ENCODE measurements at places on chromosomes 5 and 9.

DNA sequence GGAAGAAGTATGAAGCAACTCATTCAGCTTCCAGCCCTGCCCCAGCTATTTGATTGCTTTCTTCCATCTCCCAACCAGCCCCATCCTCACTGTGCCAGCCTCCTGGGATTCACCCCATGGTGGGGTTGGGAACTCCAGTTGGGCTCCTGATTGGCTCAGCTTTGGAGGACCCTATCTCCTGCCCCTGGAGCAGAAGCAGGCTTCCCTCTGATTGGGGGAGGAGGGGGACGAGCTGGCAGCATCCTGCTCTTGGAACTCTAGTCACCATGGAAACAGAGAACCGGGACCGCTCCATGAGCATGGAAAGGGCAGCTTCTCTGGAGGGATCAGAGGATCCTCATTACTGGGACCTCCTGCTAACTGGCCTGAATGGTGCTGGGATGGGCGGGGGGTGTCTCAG lies 2.6 kb downstream of the SLC6A7 start:
- DNase-seq, result no peak

DNA sequence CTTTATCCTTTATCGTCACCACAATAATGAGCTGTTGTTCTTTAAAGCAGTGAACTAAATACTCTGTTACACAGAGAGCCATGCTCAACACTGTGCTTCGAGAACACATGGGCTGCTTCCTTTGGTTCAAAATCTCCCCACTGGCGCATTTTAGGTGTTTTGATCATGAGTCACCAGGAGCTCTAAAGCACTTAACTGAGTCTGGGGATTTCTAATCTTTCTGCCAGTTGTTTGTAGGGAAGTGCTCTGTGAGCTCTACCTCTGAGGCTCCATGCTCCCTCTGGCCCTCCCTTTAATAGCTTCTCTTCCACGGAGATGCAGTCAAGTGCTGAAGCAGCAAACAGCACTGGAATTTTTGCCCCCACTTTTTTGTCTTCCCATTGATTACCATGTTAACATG lies 17.0 kb downstream of the ERAP2 start:
- DNase-seq, result peak; percentile 96

- no peak for DNase-seq
These were observed 61.1 kb upstream of the IFNE start for GRCh38 chr9:21543187-21543586.

DNA sequence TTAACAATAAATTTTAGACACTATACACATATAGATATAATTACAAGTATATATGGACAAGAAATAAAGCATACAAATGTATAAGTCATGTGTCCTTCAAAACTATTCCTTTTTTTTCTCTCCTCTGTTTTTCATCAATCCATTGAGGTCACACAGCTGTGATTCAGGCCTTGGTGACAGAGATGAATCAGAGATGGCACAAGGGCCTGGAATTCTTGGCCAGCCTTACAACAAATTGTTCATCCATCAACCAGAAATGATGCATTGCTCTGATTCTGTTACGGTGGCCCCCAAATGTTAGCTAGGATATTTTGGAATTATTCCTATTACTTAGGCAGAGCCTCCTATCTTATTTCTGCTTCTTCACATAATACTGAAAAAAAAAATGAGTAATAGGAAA lies 108.7 kb upstream of the MPDZ start:
- DNase-seq, result peak; percentile 42

GRCh38 chr5:29654954-29655353 lies 1538.5 kb upstream of the CDH6 start:
- DNase-seq, result no peak

- DNase-seq, result no peak
These were observed 37.7 kb upstream of the LRRC19 start for GRCh38 chr9:27043176-27043575.

DNA sequence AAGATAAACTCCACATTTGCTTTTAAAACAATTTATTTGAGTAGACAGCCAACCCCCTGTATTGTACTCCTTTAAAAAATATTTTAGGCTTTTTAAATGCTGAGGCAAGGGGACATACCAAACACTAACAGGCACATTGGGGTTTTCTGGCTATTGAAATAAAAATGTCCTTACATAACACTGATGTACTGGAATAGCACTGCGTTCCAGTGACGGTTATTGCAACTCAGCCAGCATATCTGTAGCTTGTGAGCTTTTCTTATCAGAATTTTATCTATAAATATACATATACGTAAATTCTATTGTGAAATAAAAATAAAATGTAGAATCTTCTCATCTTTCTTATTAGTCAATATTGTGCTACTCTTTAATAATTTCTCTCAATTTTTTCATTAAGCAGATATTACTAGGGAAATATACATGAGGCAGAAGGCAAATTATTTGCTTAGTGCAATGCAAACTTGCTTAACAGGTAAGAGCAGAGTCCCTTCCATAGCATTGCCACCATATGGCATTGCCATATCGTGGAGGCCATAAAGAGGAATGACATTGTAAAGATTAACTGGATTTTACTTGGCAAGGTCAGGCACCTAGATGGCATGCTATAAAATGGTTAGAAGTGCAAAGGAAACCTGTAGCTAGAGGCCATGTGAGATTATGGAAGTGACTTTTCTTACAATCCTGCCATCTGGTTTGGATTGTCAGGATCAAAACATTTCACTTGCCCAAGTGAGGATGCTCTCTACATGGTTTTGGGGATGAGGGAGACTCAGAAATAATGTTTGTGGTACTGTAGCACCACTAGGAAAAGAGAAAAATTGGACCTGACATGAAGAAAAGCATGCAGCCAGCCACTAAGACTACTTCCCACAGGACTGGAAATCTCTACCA lies 94.8 kb upstream of the CDKN2B start:
- DNase-seq, result peak; percentile 76

- no peak for DNase-seq
These were observed 34.9 kb upstream of the PPP3R2 start for GRCh38 chr9:101629636-101630035.

DNA sequence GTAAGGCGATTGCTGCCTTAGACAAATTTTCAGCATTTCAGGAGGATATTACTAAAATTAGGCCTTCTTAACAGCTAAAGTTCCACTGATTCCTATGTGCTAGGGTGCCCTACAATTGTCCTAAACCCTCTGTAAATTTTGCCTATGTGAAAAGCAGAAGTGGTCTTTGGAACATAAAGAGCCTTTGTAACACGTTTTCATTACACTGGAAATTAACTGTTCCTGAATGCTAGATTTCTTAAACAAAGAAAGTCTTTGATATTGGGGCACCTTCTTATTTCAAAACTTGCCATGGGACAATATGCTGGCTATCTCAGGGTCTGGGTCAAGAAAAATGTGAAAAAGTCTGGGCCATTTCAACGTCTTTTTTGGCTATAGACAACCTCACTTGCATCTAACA lies 60.4 kb upstream of the MOCS2 start:
- DNase-seq, result no peak

- no peak for DNase-seq
These were observed 35.1 kb downstream of the MUSK start for GRCh38 chr9:110703669-110704068.

GRCh38 chr9:14081745-14082144 lies 232.2 kb downstream of the NFIB start:
- DNase-seq, result no peak

- no peak for DNase-seq
These were observed 13.7 kb downstream of the ACSL6 start for GRCh38 chr5:131997727-131998117.

GRCh38 chr5:156423597-156423996 lies 96.6 kb downstream of the SGCD start:
- DNase-seq, result no peak

DNA sequence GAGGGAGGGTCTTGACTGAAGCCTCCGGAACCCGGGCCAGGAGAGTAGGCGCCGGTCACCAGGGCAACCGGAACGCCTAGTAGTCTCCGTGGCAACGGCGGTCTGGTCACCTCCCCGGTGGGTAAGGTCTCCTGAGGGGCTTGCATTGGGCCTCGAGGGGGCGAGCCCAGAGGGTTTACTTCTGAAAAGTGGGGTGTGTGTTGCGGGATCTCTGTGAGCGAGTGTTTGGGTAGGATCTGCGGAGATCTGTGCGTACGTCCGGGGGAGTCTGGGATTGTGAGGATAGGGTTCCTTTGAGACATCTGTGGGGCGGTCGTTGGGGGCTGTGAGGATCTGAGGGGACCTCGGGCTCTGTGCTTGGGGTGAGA lies at the start of gene FAM221B:
FAM221B (minus strand) TSS at position 17 of the 368 bp plus-strand sequence. CDS start 2,571 bp downstream, outside the sequence.
- DNase-seq, result no peak

GRCh38 chr5:83488821-83489220 lies 17.3 kb downstream of the VCAN start:
- DNase-seq, result no peak

DNA sequence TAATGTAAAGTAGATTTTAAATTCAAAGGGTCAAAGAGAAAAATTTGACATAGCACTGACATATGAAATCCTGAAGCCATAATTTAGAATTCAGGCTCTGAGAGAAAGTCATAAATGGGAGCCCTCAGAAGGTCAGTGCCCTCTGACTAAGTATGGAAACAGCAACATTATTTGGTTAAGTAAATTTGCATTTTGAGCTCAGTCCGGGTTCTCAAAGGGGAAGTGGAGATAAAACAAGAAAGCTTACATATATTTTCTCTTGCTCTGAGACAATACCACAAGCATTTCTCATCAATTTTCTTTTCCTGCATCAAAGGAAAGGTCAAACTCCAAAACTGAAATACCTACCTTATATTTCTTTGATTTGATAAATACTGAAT lies 348.0 kb downstream of the SEMA5A start:
- peak; percentile 54 for DNase-seq

- no peak for DNase-seq
These were observed 56.1 kb upstream of the AFAP1L1 start for GRCh38 chr5:149215478-149216090.

DNA sequence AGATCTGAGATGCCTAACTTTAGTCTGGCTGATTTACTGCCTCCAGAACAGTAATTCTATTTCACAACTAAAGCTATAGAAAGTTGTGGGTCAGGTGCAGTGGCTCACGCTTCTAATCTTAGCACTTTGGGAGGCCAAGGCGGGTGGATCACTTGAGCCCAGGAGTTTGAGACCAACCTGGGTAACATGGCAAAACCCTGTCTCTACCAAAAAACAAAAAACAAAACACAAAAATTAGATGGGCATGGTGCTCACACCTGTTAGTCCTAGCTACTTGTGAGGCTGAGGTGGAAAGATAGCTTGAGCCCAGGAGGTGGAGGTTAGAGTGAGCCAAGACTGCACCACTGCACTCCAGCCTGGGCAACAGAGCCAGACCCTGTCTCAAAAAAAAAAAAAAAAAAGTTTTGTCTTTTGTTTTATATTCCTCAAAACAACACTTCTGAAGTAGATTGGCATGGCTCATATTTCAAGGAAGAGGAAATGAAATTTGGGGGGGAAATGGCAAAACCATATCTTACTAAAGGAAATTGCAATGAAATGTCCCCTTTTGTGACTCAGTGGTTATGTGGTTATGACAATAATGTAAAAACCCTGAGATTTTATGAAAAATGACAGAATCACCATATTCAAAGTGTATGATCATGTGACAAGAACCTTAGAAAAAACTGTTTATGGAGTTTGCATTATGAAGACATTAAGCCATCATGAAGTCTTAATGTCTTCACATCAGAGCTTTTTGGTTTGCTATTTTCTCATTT lies 16.2 kb downstream of the FNBP1 start:
- no peak for DNase-seq

DNA sequence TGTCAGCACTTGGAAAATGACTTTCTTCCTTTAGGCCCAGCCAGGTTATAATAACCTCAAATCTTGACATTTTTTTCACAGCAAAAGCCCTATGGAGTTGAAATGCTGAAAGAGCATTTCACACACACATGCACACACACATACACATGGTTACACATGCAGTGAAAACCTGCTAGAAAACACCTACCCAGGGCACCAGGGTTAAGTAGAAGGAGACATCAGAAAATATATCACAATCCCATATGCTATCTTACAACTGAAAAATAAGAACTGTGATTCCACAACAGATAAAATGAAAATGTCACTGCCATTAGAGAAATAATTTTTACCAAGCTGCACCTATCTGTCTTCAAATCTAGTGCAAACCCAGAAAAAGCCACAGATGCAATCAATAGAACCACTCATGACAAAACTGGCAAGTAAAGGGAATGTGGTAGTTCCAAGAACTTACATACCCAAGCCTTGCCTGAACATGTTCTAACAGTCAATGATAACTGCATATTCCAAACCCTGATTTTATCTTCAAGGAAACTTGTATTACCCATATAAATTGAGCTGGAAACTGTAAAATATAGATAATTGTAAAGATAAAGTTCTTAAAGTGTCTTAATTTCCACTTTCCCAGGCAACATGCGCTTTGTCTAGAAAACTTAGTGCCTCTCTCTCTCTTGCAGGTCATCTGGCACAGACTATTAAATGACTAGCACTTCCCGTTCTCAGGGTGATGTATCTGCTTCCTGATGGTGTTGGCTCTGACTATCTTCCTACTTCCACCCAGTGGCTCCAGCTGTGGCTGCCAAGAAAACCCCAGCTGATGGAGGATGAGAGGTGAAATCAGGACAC lies 250.2 kb upstream of the PTGER4 start:
- DNase-seq, result no peak

- DNase-seq, result no peak
These were observed 120.4 kb upstream of the FST start for GRCh38 chr5:53359916-53360517.

- DNase-seq, result peak; percentile 92
These were observed 28.9 kb downstream of the MAN2A1 start for GRCh38 chr5:109718632-109719031.

DNA sequence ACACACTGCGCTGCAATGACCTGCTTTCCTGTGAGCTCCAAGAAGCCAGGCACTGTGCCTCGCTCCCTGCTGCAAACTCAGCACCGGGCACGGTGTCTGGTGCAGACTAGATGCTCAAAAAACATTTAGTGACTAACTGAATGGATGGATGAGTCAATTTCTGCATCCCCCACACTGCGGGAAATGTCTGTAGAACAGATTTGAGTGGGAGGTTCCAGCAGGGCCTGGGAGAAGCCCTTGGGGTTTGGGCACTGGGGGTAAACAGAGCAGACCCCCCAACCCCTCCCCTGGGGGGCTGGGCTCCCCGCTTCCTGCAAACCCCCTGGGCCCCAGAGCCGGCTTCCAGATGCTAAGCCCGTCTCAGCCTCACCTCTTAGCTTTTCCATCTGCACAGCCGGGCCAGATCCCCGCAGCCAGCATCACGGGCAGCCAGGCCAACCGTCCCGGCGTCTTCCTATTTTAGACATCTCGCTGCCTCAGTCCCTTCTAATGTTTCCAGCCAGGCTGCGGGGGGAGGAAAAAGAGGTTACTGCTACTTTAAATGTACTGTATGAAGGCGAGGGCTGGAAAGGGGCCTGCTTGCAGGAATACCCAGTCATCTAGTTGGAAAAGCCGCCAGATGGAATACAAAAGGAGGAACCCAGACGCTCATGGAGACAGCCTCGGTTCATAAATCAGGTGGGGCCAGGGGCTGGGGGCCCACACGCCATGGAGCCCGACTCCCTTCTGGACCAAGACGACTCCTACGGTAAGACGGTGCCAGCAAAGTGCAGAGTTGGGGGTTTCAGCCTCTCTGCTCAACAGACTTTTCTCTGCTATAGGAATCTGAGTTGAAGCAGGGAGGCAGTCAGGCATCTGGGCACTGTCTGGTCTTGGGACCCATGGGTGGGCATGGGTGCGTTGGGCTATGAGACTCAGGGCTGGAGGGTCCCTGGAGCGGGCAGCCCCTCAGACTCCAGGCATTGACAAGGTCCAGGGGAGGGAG lies 67.1 kb upstream of the GGTA1 start:
- peak; percentile 35 for DNase-seq

- no peak for DNase-seq
These were observed 7.7 kb downstream of the PAX5 start for GRCh38 chr9:37026113-37026930.

- DNase-seq, result peak; percentile 81
These were observed 105.5 kb upstream of the PITX1 start for GRCh38 chr5:135139381-135140134.

GRCh38 chr9:112711050-112711689 lies 6.7 kb downstream of the INIP start:
- peak; percentile 48 for DNase-seq
